Thymus (tissue), 14 donors: ENCODE measurements at places on chromosomes 11 and 22. TPM values are rescaled to one million over a fixed set of nuclear protein-coding genes. Genes with fewer than 3 reads are reported as not detected.

Gene MAPK8IP1
- polyA plus RNA-seq: 2.1 TPM

Gene CASP5
- 0.55 TPM for polyA plus RNA-seq

Gene DYNC2H1
- 13.6 TPM for polyA plus RNA-seq

Gene NRXN2
- polyA plus RNA-seq: 1.6 TPM

Gene IGLL1
- 3.5 TPM for polyA plus RNA-seq

Gene CBX7
- polyA plus RNA-seq: 34.5 TPM

Gene GSTT2B
- polyA plus RNA-seq: 12.8 TPM

Gene JHY
- 4.0 TPM for polyA plus RNA-seq

DNA sequence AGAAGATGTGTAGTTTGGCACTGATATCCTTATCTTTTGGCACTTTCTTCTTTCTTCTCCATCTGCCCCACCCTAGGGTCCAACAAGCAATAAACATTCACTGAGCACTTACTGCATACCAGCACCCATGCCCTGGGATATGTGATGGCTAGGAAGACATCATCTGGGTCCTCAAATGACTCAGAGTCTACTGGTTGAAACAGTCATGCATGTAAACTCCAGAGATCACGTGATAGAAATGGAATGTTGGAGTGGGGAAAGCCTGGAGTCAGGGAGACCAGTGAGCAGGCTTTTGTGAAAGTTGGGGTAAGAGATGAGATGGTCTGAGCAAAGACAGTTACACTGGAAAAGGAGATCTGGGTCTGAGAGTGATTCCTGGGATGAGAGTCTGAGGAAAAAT is 724.9 kb upstream of the TENM4 start:
- no peak for DNase-seq

DNA sequence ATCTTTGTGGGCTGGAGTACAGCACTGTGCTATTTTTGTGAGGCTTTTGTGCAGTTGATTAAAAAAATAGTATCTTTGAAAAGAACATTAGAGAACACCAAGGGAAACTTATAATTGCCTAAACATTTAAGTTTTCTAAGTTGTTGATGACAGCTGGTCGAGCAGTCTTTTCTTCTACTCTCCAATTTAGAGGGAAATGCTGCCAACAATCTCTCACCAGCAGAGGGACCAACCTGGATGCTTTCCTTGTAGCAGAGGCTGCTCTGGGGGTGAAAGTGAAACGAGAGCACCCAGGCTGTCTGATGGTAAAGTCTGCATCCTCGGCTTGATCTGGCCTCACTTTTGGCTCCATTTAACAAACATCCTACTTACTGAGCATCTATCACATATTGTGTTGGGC is 1286.5 kb upstream of the TENM4 start:
- DNase-seq: no peak

- DNase-seq: no peak
These were observed 269.6 kb downstream of the MN1 start for GRCh38 chr22:27531782-27532530.

DNA sequence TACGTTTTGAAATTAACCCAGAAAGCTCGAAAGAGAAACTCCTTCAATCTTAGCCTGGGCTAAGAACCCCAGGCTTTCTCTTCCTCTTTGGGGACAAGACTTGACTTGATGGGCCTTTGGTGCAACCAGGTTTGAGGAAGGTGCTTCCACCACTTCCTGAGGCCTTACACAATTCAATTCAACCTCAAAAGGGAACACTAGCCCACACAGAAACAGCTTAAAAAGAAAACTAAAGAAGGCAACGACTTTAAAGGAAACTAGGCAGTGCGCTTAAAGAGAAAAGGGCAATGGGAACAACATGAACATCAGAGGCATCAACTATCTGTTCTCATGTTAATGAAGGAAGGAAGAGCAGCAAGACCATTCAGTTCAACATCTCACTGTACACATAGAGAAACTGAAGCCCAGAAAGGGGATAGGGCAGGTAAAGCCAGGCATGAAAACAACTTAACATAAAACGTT is 24.8 kb downstream of the PAK1 start:
- DNase-seq: no peak

DNA sequence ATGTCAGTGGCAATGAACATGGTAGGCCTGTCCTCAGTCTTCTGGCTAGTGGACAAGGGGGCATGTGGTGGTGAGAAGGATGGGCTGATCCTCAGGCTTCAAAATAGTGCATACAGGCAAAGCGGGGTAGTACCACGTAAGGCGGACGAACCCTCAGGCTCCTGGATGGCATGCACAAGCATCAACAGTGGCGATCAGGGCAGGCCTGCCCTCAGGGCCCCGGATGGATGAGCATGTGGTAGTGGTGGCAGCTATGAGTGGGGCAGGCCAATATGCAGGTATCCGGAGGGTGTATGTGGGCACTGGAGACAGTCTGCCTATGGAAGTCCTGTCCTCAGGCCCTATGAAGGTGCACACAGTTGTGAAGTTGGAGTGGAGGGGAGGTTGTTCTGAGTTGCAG is 163.8 kb downstream of the GUCY1A2 start:
- no peak for DNase-seq

DNA sequence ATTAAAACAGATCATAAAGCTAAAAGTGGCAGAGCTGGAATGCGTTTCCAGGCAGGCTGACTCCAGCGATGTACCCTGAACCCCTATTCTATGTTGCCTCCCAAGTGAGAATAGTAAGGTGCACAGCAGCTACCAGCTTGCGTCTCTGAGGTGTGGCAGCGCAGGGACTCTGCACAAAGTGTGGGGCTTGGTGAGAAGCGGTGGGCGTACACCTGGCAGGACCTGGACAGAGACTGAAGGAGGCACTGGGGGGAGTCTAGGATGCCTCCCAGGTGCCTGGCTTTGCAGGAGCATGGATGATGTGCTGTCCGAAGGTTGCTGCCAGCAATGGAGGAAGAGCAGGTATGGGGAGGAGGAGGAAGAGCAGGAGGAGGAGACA is 42.9 kb downstream of the AMPD3 start:
- no peak for DNase-seq

GRCh38 chr11:76075716-76076115 is 130.6 kb downstream of the WNT11 start:
- no peak for DNase-seq

- peak; percentile 15 for DNase-seq
These were observed 952 bp downstream of the YAP1 start for GRCh38 chr11:102111011-102111786.

DNA sequence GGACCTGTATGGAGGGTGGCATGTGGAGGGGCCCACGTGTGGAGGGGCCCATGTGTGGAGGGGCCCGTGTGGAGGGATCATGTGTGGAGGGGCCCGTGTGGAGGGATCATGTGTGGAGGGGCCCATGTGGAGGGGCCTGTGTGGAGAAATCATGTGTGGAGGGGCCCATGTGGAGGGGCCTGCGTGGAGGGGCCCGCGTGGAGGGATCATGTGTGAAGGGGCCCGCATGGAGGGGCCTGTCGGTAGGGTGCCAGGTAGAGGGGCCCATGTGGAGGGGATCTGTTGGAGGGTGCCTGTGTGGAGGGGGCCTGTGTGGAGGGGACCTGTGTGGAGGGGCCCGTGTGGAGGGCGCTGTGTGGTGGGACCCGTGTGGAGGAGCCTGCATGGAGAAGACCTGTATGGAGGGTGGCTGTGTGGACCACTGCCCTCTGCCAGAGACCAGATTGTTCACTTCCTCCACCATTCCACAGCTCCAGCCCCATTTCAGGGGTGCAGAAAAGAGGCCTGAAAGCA is 47.0 kb downstream of the IGLL5 start:
- DNase-seq: no peak

GRCh38 chr11:6204706-6205105 is 651 bp upstream of the C11orf42 start:
- no peak for DNase-seq

DNA sequence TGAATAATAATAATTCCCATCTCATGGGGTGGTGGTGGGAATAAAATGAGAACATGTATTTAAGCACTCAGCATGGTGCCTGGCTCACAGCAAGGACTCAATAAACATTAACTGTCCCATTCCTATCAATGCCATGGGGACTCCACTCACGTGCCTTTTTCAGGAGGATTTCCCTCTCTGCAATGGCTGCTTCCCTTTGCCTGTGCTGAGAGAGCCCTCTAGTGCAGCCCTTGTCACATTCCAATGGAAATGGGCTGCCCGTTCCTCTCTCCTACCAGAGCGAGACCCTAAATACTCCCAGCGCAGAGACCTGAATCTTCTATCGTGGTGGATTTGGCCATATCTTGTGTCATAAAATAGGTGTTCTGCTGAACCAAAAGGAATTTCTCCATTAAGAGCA is 621.5 kb upstream of the B3GAT1 start:
- no peak for DNase-seq

- DNase-seq: no peak
These were observed 91.8 kb downstream of the FAM76B start for GRCh38 chr11:95697614-95698408.

- peak; percentile 3 for DNase-seq
These were observed 417.8 kb downstream of the MIAT start for GRCh38 chr22:27075028-27075678.

GRCh38 chr22:17257121-17258001 is 38.1 kb upstream of the ADA2 start:
- no peak for DNase-seq

DNA sequence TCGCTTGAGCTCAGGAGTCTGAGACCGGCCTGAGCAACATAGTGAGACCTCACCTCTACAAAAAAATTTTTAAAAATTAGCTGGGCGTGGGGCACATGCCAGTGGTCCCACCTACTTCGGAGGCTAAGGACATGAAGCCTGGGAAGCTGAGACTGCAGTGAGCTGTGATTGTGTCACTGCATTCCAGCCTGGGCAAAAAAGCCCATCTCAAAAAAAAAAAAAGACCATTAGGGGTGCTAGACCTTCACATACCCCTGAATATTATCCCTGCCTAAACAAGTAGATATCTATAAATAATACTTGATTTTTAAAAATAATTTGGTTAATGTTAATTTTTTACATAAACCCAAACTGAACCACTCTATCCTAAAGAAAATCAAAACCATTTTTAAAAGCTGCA is 24.2 kb downstream of the NUP98 start:
- no peak for DNase-seq
